ENCODE measurements at places on chromosomes 5 and 9.

GRCh38 chr9:94894094-94894699 is 167.7 kb downstream of the AOPEP start:
- DNase-seq: no peak

DNA sequence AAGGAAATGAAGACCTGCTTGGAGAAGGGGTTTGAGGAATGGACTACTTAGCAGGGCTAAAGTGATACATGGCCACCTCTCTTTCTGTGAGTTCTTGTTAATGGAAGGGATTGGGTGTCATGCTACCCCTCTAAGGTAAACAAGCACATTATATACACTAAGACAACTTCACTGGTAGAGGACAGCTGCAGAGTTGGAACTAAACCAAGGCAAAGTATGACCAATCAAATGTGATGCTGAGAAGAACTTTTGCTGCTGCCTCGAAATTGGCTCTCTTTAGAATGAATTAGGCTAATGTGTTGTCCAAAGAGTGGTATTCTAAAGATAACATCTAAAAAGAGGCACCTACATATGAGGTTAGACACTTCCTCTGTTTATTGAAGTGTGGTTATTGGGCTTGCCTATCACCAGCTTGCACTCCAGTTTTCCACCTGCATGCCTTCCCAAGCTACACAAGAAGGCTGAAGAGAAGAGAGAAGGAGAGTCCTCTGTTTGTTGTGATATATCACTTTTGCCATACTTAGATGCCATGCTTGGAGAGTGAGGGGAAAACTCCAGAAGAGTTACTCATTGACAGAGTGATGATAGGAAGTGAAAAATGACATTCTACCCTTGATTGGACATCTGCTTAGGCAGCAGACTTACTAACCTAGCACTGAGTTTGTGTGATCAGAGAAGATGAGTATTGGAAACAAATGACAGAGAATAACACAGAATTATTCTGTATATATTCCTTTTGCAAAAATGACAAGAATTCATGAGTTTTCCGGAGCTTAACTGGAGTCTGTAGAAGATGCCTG is 536.1 kb downstream of the ZNF608 start:
- no peak for DNase-seq

GRCh38 chr5:66960369-66961137 is 236.0 kb downstream of the CD180 start:
- no peak for DNase-seq

GRCh38 chr9:94867281-94867841 is 140.9 kb downstream of the AOPEP start:
- no peak for DNase-seq

GRCh38 chr5:175517824-175518450 is 39.6 kb downstream of the SFXN1 start:
- DNase-seq: peak; percentile 53

DNA sequence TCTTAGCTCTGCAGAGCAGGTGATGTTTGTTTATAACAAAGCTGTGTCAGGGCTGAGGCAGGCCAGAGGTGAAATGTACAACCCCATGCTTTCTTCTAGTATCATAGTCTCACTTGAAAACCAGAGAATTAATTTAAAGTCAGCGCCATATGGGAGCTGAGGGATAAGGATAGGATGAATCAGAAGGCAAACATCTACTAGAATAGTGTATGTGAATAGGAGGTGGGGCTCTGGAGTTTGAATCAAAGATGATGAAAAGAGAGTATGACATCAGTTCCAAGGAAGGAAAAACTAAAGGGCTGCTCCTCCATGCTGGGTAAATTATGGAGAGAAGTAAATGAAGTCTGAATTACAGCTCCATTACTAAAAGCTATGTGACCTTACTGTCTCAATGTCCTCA is 441.5 kb downstream of the RASEF start:
- DNase-seq: no peak

DNA sequence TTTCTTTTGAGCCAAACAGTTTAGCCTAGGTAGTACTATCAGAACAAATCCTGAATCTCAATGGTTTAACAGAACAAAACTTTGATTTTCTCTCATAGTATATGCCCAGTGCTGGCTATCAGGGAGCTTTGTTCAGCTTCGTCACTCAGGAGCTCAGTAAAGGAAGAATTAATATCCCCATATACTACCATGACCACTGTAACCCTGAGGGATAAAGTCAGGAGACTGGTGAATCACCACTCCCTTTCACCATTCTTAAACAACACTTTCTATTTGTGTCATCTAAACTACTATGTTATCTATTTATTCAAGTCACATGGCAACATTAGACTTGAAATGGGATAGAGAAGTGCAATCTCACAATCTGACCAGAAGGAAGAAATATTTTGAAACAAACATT is 522.6 kb upstream of the COX7C start:
- DNase-seq: no peak

- peak; percentile 59 for DNase-seq
Measured at GRCh38 chr5:57650360-57651069, 167.9 kb upstream of the ACTBL2 start.

DNA sequence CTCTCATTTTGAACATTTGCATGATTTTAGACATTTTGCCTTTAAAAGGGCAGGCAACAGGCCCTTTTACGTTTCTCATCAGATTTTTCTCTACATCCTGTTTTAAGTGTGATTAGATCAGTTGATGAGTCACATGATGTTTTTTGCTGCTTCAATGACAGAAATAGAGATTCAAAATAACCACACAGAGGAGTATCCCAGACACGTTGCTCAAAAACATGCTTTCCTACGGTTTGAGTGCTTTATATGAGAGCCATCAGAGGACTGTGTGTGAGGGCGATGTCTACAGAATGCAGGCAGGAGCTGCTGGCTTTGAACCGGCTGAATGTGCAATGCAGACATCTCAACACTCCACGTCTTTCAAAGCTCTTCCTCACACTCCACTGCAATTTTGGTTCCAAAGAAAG is 42.1 kb downstream of the OTULIN start:
- DNase-seq: peak; percentile 66

- DNase-seq: no peak
Measured at GRCh38 chr9:17776735-17777134, 197.9 kb downstream of the SH3GL2 start.

- no peak for DNase-seq
Measured at GRCh38 chr9:94600258-94600657, 6.6 kb upstream of the FBP2 start.

DNA sequence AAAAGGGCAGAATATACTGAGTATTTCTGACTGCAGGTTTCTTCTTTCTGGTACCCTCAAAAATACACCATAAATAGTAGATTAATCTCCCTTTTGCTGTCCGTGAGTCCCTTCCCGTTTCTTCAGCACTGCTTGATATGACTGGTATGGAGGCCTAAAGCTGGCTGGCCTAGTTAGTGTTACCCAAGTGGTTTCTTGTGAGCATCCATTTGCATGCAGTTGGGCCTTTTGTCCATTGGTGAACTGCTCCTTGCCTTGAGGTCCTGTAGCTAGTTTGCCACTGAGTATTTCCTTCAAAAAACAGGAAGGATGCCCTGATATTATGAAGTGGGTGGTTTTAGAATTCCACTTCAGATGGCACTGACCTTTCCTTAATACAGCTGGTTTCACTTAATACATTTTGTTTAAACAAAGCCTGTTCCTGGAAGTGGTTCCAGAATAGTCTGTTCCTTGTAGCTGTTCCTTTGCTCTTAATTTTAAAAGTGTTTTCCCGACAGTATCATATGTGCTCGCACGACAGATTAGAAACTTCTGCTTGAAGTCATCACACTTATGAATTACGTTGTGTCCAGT is 40.0 kb upstream of the ABL1 start:
- DNase-seq: no peak

DNA sequence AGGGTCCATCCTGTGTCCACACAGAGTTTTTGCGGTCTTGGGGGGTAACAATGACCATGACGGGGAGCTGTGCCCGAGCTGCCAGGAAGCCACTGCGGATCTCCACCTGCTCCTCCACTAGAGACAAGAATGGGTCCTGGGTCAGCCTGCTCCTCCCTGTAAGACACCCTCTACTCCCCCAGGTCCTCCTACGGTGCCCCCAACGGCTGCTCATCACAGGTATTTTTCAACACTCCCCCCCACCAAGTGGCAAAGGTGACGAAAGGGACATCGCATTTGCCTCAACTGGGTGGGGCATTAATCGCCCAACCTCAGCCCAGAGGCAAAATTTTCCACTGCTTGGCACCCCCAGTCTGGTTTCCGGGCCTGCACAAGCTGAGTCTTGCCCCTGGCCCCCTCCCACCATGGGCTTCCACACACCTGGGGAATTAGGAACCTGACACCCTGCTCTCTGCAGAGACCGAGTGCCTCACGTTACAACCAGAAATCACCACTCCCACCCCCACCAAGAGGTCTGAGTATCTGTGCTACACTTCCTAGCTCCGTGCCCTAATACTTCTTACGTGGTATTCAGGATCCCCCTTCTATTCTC is 9.6 kb downstream of the NOL6 start:
- no peak for DNase-seq

- peak; percentile 15 for DNase-seq
Measured at GRCh38 chr5:100479079-100479688, 56.0 kb upstream of the FAM174A start.

Measured in hematopoietic multipotent progenitor cell treated with erythropoietin and hydrocortisone succinate and interleukin-3 and kit ligand, for 4 days (in vitro differentiated cells).